ENCODE measurements at places on chromosomes 1 and 21.

DNA sequence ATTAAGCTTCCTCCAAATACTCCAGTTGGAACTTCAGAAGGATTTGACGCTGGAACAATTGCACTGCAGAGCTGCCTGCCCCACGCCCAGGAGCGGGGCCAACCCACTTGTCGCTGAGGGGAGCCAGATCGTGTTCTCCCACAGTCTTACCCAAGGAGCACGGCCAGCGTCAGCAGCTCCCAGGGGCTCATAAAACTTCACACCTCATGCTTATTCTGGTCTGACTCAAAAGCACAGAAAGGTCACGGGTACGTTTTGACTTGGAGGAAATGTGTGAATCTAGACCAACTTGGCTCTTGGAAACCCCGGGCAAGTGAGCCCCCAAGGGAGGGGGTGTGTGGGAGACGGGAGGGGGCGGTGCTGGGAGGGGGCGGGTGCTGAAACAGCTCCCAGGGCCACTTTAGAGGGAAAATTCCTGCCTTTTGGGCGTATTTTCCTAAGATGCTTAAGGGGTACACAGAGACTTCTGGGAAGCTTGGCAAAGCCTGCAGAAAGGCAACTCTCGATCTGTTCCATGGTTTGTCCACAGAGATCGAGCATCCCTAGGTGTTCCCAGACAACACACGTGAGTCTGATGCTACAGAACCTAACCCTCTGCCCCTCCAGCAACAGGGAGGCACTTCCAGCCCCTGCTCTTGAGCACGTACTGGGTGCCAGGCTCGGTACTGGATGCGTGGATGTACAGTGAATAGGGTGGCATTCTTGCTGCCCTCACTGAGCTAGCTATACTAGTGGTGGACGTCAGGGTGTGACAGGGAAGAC, 98.9 kb downstream of the DHRS3 start:
- DNase-seq, result peak; percentile 75

DNA sequence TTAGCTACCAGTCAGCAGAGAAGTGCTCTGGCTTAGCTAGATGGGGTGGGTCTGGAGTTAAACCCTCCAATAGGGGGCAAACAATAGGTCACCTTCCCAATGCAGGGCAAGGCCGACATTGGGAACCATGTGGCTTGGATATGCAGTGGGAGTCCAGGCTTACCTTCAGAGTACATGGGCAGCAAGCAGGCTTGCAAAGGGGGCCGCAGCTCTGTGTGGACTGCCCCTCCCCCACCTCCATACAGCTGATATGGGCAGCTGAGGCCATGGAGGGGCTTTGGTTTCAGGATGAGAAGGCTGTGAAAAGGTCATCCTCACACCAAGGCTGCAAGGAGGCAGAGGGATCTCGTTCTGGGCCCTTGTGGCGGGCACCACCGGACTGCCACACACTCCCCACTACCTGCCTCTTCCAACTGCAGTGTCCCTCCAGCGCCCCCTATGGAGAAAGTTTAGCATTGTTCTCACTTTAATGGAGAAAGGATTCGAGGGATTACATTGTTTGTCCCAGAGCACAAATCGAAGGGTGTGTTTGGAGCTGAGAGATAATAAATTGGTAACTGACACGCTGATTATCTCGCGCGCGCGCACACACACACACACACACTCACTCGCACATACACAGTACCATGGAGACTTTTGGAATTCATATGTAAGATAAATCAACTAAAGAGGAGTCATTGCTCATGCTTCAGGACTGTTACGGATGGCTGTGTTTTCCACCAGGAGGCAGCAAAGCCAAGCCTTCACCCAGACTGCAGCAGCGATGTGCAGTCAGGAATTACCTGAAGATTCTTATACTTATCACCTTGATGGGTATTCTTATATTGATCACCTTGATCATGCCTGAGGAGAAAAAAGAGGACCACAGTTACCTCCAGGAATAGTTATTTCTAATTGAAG, 7.0 kb upstream of the SMCP start:
- peak; percentile 41 for DNase-seq

GRCh38 chr1:68107771-68108170, 57.3 kb upstream of the DIRAS3 start:
- no peak for DNase-seq

- no peak for DNase-seq
Observed at GRCh38 chr1:107877745-107878144, 87.2 kb downstream of the VAV3 start.

DNA sequence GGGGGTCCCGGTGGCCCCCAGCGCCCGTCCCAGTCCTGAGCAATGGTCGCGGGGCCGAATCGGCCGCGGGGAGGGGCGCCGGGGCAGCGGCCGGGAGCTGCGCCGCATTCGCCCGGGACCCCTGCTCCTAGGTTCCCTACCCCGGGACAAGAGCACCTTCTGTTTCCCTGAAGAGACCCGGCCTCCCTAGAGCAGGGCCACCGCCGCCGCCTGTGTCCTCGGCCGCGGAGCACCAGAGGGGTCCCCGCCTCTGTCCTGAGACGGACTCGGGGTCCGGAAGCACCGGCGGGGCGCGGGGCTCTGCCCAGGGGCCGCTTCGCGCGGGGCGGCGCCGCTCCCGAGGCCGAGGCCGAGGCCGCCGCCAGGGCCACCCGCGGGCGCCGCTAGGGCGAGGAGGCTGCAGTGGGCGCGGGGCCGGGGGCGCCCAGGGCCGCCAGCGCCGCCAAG, 157.9 kb downstream of the CASZ1 start:
- DNase-seq, result no peak

DNA sequence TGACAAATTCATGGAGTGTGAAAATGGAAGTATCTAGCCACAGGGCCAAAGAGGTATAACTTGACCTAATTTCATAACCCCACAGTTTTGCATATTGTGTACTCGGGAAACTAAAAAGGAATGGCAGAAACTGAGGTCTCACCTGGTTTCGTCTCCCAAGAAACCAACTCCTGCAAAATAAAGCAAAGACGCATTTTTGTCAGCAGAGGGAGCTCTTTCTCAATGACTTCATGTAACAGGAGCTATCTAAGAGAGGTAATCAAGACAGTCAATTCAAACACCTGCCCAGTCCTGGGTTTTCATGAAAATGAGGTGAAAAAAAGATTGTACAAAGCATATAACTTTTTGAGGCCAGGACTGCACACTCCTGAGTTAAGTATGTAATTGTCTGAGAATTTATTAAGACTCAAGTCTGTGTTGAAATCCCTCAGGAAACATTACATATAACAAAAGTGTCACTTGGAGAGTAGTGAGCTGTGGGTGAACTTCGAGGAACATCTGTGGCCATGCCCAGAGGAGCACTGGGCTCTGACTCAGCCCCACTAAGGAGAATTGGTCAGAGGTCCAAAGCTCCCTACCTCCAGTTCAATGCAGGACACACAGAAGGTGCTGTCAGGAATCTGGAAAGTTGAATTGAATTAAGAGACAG, 17.6 kb downstream of the FCRL4 start:
- DNase-seq, result peak; percentile 45

- peak; percentile 34 for DNase-seq
Observed at GRCh38 chr1:228358039-228358763, 48.4 kb downstream of the TRIM11 start.

- peak; percentile 88 for DNase-seq
Observed at GRCh38 chr1:9289090-9289534, 3.6 kb upstream of the SPSB1 start.

DNA sequence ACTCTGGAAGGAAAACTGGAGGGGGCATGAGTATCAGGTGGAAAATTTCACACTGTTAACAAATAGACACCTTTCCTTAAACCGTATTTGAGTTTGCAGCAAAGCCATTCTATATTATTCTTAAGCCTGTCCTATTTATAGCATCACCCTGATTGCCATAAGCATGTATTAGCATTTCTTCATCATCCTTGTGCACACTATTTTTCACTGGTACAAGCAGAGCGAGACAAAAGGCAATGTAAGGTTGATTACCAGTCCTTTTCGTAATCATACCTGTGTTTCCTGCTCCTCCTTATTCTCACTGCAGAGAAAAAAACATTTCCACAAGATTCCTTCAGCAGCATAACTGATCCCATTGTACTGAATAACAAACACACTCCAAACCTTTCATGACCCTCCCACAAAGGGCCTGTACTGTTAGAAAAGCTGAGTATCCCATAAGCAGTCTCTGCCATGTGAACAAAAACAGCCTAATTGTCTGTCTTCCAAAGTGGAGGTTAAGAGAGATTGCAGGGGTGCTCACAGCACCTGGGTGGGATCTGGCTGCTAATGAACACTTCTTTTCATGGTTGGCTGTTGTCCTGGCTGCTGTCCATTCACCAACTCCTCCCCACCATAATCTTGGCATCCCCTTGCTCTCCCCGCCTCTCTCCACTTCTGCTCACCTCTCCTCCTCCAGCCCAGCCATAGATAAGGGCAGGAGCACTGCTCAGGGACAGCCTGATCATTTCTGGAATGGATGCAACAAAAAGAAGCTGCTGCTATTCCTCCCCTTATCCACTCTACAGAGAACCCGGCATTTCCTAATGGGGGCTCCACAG, 30.4 kb downstream of the VTCN1 start:
- DNase-seq, result no peak

DNA sequence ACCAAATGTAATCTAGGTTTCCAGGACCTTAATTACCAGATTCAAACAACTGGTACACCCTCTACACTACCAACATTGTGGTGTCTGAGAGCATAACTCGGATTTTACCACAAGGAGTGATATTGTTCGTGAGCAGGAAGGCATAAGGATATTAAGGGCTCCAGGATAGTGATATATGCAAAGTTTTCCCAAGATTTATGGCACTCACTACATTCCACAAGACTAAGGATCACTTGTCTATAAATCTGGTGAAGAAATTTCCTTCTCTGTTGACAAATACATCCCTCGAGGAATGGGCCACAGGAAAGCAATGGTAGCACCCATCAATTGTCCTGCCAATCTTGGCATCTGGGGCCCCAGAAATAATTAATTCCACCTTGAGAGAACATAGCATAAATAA, 43.1 kb upstream of the PLD5 start:
- DNase-seq, result no peak

- no peak for DNase-seq
Observed at GRCh38 chr1:5598824-5599395, 393.3 kb downstream of the NPHP4 start.

DNA sequence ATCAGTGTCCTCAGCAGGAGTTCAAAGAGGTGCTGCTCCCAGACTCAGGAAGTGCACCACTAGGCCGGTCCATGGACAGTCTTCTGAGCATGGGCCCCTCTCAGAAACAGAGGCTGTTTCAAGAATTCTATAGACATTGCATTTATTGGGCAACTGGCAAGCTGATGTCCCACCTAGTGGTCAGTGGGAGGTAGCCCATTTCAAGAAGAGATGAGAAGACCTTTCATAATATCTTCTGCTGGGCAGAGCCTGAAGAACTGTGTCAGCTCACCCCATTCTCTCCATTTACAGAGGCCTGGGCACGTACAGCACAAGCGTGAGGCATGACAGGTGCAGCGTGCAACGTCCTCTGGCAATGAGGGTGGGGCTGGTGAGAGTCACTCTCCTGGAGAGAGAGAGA, 216.0 kb downstream of the DYRK1A start:
- DNase-seq, result no peak

DNA sequence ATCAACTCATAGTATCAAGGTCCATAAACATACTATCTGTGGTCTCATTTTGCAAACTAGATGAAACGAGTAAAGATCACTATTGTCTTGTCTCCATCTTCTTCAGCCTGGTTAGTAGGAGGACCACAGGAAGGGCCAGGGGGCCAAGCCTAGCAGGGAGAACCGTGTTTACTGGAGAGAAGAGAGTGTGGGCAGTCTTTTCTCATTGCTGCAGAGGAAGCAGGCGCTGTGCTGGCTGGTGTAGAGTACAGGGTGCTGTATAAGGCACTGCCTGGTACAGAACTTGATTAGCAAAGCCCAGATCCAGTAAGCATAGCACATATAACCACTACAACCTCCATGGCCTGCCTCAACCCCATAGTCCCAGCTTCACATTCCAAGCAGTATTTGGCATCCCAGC, 10.0 kb upstream of the B4GALT3 start:
- DNase-seq, result no peak

DNA sequence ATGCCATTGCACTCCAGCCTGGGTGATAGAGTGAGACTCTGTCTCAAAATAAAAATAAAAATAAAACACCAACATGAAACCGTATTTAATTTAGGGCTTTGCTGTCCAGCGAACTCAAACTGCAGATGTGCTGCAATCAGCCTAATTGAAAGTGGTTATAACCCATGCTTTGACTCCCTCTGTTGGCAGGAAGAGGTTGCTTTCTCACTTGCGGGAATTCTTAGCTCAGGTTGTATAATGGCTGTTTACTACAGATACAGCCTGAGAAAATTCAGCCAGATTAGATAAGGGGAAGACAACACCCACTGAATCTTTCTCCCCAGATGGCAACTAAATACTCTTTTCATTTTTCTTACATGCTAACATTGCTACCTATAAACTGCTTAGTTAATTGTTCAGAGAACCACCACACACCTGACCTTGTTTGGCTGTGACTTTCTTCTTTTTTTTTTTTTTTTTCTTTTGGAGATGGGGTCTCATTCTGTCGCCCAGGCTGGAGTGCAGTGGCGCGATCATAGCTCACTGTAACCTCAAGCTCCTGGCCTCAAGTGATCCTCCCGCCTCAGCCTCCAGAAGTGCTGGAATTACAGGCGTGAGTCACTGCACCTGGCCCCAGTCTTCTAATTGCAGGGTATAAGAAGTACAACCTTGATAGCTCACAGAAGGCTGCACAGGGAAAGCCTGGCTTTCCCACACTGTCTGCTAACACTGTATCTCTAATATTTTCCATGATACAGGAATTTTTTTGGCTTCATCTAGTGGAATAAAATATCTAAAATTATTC, 34.6 kb downstream of the DNTTIP2 start:
- DNase-seq, result peak; percentile 70
